Left colon (tissue), 2 donors: ENCODE measurements at places on chromosomes 11 and 22. TPM values are rescaled to one million over a fixed set of nuclear protein-coding genes. Genes with fewer than 3 reads are reported as not detected.

DNA sequence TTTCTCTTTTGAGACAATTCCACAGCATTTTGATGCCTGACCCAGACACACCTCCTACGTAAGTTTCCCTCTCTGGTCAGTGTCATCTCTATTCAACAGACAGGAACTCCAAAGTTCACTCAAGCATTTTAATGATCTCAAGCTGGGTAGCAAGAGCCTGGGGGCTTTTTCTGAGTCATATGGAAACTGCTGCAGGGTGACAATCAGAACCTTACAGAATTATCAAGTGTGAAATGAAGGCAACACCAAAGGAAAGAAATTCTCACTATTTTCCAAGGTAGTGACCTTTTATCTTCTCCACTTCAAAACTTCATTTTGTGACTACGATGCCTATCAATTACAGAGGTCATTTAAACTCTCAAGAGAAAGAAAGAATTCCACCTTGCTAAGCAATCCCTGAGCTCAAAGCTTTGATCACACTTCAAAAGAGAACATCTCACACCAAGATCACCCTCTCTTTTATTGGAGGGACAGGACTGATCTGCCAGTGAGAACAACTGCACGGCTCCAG is 229.0 kb upstream of the ZC3H12C start:
- DNase-seq = no peak

- peak; percentile 63 for DNase-seq
Observed at GRCh38 chr11:59706518-59707285, 6.9 kb downstream of the OR10V1 start.

- no peak for DNase-seq
Observed at GRCh38 chr22:40325315-40325714, 21.0 kb upstream of the ADSL start.

DNA sequence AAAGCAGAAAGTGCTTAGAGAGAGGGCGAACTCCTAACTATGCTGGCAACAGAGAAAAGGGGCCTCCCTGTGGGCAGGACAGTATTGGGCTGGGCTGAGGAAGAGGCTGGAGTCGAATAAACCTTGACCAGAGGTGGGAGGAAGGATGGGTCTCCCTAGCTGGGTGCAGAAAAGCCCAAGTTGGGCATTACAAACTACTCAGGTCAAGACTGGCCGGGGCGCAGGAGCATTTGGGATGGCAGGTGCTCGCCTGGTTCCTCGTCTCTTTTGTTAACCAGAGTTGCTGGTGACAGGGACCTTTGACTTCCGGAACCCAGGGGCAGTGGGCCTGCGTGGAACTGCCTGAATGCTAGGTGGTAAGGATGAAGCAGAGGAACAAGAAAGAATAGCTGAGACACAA is 80.3 kb upstream of the SHISAL1 start:
- peak; percentile 8 for DNase-seq

DNA sequence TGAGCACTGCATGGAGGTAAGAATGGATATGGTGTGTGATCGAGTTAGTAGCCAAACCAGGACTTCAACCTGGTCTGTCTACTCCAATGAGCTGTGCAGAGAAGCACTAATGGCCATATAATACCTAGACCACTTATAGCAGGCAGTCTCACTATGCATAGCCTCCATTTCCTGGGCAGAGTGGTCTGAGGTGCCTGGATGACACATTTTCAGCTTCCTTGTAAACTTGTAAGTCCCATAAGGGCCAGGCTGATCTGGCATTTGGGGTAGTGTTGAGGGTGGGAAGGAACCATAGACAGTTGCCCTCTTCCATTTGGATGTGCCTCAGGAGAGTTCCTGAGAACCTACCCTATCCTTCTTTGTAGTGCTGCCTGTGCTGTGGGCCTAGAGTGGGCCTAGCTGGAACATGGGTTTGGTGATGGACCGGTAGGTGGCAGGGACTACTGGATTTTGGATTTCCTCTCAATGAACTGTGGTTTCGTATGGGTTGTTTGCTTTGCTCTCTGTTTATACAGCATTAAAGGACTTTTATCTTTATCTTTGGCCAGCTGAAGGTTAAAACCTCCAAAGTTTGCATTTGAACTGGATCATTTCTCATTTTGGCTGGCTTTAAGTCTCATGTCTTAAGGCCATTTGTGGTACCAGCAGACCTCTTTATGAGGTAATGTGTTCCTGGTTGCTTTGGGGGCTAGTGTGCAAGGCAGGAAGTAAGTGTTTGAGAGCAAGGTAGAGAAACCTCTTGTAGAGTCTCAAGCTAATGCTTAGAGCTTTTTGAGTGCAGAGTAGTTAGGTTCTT is 86.9 kb downstream of the STIM1 start:
- DNase-seq = no peak

DNA sequence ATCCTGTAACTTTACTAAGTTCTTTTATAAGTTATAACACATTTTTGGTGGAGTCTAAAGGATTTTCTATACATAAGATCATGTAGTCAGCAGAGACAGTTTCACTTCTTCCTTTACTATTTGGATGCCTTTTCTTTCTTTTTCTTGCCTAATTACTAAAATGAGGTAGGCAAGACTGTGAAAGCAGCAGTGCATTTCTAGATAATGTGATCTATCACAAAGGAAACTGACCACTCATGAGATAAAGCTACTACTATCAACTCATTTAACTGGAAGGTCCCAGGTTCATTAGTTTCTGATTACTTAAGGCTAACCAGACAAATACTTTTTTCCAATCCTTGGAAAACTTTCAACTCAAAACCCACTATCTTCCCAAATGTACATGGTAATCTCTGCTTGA is 196.2 kb upstream of the E2F8 start:
- DNase-seq = no peak

DNA sequence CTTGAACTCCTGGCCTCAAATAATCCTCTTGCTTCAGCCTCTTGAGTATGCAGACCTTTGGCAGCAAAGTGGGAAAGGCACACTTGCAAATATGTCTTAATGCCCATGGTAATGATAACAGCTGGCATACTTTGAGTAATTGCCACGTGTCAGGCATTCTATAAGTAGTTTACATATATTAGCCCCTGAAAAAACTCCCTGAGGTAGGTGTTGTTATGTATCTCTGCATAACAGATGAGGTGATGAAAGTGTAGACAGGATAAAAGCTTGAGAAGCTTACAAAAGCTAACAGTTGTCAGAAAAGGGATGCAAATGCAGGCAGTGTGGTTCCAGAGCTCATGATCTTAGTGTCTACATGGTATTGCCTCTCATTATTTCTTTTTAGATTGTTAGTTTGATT is 291.1 kb upstream of the C11orf87 start:
- DNase-seq = no peak

GRCh38 chr11:123416566-123416965 is 13.5 kb upstream of the GRAMD1B start:
- no peak for DNase-seq

- peak; percentile 72 for DNase-seq
Observed at GRCh38 chr11:67352546-67353316, 615 bp downstream of the POLD4 start.

DNA sequence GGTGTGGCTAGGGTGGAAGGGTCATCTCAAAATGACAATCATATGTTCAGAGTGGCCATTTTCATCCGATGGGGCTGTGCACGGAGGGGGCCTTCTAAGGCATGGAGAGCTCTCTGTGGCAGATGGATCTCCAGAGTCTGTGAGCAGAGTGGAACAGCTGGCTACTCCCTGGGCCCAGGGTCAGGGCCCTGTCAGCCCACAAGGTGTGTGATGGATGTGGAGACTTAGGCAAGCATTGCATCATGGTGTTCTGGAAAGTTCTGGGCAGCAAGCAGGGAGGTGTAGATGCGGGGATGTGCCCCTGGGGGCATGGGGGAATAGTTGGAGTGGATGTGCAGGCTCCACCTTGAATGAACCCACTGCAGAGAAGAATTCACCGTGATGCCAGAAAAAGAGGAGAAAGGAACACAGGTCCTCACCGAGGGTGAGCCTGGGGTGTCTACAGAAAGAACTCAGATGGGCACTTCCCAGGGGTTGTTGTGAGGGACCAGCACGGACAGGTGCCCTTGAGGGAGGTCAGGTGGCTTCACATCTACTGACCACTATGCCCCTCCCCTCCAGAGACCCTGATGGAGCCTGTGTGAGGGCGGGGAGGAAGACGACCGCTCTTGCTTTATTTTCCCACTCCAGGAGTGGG is 51.1 kb downstream of the CHRDL2 start:
- peak; percentile 12 for DNase-seq

DNA sequence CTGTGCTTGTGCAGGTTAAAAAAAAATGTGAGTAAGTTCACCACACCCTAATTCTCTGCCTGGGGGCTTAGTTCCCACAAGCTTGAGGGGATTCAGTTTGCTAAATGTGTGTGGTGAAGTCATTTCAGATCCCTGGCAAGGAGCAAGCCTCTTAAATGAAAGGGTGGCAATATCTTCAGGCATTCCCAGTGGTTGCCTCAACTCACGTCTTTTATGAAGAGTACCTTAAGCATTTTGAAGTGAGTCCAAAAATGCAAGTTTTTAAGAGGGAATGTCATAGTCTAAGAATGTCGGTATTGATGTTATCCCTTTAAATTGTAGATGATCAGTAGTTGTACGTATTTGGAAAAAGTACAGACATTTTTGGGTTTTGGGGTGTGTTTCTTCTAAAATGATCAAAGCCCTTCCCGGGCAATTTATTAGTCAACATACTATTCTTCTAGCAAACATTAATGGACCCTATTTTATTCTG is 4.9 kb downstream of the TCP11L1 start:
- DNase-seq = no peak

DNA sequence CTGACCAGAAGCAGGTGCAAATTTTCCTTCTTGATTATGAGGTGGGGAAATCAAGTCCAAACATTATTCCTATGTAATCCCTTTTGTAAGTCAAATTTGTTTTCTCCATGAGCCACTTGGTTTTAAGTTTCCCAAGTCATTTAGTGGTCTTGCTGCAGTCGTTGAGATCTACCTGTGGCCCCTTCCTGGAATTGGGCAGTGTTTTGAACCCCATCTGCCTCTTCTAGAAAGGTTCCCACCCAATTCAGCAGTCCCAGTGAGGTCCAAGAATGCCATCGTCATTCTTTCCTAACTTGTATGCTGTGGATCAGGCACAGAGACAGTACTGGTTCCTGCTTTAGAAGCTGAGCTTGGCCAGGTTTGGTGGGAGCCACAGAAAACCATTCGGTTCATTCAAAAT is 77.8 kb upstream of the GNAZ start:
- no peak for DNase-seq

DNA sequence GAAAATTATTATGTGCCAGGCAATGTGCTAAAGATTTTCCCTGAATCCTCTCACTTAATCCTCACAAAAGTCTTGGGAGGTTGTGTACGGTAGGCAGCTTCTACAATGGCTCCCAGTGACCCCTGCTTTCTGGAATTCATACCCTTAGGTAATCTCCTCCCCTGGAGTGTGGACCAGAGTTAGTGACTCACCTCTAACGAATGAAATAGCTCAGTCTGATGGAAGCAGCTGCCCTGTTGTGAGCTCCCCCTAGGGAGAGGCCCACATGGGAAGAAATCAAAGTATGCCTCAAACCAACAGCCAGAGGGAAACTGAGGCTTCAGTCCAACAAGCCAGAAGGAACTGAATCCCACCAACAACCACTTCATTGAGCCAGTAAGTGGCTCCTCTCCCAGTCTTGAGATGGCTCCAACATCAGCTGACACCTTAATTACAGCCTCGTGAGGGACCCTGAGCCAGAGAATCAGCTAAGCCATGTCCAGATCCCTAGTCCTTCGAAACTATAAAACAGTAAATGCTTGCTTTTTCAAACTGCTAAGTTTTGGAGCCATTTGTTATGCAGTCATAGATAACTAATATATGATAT is 98.9 kb upstream of the ISX start:
- DNase-seq = no peak

DNA sequence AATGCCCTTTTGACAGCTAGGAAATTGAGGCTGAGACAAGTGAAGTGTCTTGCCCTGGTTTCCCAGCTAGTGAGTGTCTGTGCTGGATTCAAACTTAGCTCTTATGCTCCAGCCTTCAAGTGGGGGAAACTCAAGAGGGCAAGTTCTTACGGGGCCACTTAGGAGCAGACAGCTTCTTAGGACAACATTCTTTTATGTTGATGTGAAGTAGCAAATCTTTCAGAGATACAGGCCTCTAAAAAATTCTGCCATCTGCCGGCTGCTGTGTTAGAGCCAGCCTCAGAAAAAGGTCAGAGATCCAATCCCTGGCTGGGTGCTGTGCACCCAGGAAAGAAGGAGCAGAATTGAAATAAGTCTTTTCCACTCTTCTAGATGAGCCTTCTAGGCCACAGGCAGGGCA is 26.6 kb downstream of the TIMP3 start:
- no peak for DNase-seq

DNA sequence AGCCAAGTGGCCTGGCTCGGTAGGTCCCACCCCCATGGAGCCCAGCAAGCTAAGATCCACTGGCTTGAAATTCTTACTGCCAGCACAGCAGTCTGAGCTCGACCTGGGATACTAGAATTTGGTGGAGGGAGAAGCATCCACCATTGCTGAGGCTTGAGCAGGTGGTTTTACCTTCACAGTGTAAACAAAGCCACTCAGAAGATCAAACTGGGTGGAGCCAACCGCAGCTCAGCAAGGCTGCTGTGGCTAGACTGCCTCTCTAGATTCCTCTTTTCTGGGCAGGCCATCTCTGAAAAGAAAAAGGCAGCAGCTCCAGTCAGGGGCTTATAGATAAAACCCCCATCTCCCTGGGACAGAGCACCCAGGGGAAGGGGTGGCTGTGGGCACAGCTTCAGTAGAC is 22.3 kb upstream of the OR5B21 start:
- no peak for DNase-seq

DNA sequence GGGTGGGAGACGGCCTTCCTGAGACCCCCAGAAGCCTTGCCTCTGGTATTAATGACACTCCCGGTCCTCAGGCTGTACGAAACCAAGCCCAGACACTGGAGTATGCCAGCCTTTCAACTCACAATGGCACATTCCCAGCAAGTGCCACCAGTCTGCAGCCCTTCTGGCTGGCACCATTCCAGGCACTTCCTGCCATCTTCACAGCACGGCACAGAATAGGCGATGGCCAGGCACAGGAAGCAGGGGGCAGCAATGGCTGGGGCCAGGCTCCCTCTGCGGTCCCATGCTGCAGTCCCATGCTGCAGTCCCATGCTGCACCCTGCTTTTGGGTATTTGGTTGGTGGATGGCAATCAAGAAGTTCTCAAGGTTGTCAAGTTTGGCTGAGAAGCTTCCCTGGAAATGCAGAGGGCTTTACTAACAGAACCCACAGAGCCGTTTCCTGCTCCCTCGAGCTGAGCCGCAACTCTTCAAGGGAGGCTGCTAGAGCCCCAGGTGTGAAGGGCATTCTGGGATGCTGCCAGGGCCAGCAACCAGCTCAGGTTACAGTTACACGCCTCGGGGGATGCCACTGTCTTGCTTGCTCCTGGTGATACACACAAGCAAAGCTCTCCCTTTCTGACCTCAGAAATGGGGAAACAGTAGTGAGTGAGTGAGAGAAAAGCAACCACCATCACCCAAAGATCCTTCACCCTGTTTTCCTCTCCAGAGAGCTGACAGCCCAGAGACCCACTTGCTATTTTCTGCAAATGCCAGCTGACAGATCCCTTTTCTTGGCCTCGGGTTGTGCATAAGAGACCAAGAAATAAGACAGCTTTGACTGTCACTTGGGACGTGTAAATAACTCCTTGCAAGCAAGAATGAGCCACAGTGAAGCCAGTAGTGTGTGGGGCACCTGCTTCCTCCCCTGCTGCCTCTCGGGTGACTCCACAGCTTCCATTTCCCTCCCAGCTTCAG is 23.9 kb downstream of the LRFN4 start:
- no peak for DNase-seq

GRCh38 chr11:44727114-44727372 is 281 bp downstream of the TSPAN18 start:
- DNase-seq = no peak

The DGCR6 gene
- total RNA-seq = 1.2 TPM

The RIMBP3C gene
- total RNA-seq = 0.28 TPM

The GGTLC3 gene
- not detected for total RNA-seq

The TLCD5 gene
- total RNA-seq = 0.49 TPM

The OR4D5 gene
- 0.81 TPM for total RNA-seq

The OR10A2 gene
- not detected for total RNA-seq

The RPL27A gene
- 731 TPM for total RNA-seq

The OR52I2 gene
- not detected for total RNA-seq
